ENCODE measurements at places on chromosomes 7 and 10. TPM values are rescaled to one million over a fixed set of nuclear protein-coding genes. Genes with fewer than 3 reads are reported as not detected.

The LRIT1 gene
- total RNA-seq: not detected

The THNSL1 gene
- 1.3 TPM for total RNA-seq

The SYT15B gene
- 11.3 TPM for total RNA-seq

The FBXO24 gene
- total RNA-seq: not detected

The HPSE2 gene
- total RNA-seq: 7.7 TPM

The SCIN gene
- 1.6 TPM for total RNA-seq

Data from uterus (tissue), 4 donors.